Activated naive CD8-positive, alpha-beta T cell treated with anti-CD3 and anti-CD28 coated beads for 36 hours (primary cell): ENCODE measurements at places on chromosomes 3 and 15. TPM values are rescaled to one million over a fixed set of nuclear protein-coding genes. Genes with fewer than 3 reads are reported as not detected.

DNA sequence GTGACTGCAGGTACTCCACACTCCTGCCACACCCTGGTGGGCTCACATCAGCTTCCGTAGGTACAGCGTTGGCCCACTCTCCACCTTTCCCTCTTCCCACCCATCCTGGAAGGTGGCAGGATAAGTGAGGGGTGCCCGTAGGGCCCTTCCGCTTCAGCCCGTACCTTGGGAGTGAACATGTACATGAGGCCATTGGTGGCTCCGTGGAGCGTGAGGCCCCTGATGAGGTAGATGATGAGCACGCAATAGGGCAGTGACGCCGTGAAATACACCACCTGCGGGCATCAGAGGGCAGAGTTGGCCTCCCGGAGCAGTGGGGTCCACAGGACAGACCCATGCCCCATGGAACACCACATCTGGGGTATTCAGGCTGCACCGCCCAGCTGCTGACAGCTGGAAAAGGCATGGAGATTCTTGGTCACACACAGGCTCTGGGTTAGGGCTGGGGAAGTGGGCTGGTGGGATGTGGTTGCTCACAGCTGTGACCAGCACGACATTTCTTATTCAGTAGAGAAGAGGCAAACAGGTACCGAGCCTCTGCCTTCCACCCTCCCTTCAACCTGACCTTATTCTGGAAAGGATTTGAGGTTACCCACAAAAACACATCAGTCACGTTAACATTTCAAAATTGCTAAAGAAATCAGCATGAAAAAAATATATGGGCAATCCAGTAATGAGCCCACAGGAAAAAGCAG lies 23.8 kb downstream of the SLC6A20 start:
- DNase-seq, result peak; percentile 40

The SELENOK gene
- 42.2 TPM for total RNA-seq

- no peak for DNase-seq
These were observed 520.4 kb downstream of the FOXP1 start for GRCh38 chr3:71062952-71063772.

The TMEM158 gene
- 0.12 TPM for total RNA-seq

The GOLGA6L7 gene
- not detected for total RNA-seq

DNA sequence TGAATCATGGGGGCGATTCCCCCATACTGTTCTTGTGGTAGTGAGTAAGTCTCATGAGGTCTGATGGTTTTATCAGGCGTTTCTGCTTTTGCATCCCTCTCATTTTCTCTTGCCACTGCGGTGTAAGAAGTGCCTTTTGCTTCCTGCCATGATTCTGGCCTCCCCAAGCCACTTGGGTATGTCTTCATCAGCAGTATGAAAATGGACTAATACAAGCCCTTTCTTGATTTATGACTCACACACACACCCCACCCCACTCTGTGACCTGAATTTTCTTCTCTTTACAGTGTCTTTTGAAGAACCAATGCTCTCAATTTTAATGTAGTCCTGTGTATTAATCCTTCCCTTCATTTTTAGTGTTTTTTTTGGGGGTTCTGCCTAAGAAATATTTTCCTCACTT lies 244.8 kb downstream of the PLCL2 start:
- no peak for DNase-seq

DNA sequence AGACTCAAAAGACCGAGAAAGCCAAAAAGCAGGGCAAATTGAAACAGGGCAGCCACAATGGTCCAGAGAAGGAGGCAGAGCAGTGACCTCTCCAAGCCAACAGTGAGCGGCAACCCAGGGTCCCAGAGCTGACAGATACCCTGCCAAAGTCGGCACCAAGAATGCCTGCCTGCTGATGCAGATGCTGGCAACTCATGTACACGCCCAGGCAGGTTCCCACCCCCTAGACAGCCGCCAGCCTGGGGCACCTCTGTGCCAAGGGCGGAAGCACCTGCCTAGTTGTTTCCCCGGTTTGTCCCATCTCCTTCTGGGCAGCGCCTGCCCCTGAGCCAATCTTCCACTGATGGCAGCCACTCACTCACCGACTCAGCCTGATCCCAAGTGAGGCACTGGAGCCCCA lies 22.1 kb downstream of the KLHL25 start:
- no peak for DNase-seq

- DNase-seq, result no peak
These were observed 102.6 kb upstream of the KLHL25 start for GRCh38 chr15:85897207-85897894.

DNA sequence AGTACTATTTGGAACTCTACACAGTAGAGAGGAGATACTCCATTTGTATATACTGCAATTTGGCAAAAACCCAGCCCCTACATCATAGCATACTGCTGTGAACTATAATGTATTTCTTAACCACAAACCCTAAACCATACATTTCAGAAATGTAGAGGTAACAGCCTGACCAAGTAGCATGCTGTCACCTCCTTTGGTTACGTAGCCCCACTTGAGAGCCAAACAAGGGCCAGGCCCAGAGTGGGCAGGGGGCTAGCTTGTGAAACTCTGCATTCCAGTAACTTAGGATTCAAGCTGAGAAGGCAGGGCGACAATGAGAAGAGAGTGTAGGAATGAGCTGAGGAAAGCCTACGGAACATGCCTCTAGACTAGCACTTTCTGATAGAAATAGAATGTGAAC lies 135.8 kb downstream of the GREM1 start:
- DNase-seq, result no peak

- DNase-seq, result no peak
These were observed 32.4 kb upstream of the ANPEP start for GRCh38 chr15:89847101-89847500.

- DNase-seq, result no peak
These were observed 31.3 kb upstream of the FGF12 start for GRCh38 chr3:192758654-192759053.

DNA sequence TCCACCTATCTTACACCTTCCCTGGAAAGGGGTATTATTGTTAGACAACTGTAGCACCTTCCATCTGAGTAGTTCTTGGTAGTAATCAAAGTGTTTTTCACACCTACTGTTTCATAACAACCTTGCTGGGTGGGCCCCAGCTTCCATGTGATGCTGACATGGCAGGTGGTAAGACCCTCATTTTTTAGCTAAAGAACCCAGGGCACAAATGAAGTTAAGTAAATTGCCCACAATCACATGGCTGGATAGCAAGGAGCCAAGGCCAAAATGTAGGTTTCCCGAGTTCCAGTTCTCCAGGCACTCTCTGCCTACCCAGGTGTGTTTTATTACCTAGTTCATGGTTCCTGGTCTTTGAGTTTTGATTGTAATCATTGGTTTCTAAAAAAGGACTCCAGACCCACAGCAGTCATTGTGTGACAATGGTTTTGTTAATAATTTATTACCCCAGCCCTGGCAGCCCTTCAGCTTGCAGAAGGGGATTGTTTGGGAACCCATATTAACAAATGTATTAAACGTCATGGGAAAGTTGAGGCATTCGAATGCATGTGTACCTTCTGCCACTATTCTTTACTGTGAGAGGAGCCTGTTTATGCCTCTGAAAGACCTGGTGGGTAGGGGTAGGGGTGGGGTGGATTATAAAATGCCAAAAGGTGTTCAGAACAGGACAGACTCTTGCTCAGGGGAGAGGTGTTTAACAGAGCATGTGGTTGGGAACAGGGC lies 222.2 kb upstream of the BHLHE40 start:
- no peak for DNase-seq

DNA sequence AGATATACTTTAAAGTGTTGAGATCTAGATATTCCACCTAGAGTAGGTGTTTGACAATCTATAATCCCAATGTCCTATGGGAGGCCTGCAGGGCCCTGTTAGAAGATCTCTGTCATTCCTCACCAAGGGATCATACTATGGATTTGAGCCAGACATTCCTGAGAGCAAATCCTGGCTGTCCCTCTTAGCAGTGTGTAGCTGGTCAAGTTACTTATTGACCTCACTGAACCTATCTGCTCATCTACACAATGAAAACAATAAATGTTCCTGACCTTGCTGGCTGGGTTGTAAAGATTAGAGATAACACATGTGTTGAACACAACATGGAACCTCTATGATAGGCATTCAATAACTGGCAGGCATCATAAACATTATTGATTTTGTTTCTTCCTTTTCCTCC lies 265.6 kb upstream of the ATP11B start:
- DNase-seq, result no peak

The USP50 gene
- total RNA-seq, result not detected

The CYP1A1 gene
- total RNA-seq, result 4.7 TPM

The REC114 gene
- total RNA-seq, result not detected

The C3orf49 gene
- total RNA-seq, result not detected

The SEMA3B gene
- total RNA-seq, result 1.2 TPM

The KNL1 gene
- total RNA-seq, result 23.8 TPM

DNA sequence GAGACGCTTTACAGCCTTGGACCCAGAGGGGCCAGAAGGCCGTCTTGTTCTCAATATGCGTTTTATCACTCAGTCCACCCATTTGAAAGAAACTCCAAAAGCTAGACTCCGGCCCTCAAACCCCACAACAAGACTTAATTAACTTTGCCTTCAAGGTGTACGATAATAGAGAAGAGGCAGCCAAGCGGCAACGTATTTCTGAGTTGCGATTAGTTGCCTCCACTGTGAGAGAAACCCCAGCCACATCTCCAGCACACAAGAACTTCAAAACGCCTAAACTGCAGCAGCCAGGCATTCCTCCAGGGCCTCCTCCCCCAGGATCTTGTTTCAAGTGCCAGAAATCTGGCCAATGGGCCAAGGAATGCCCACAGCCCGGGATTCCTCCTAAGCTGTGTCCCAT lies 17.4 kb upstream of the INO80 start:
- no peak for DNase-seq

- DNase-seq, result no peak
These were observed 115.4 kb upstream of the RAD18 start for GRCh38 chr3:9078561-9079240.

DNA sequence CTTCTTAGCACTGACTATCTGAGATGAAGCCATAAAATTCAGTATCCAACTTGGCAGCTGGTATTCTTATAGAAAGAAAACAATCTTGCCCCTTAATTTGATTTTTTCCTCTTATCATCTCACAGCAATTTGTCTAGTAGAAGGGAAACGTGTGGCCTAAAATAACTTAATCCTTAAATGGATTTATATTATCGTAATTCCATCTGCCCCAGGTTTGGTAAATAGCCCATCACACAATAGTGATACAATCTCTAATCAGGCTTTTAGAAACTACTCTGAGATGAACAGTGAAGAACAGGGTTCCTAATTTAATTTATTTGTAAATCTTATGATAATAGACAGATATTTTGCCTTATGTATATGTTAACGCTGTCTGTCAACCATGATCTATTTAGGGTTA lies 24.8 kb downstream of the PEX5L start:
- DNase-seq, result no peak

GRCh38 chr3:127789051-127789450 lies 33.3 kb downstream of the MGLL start:
- no peak for DNase-seq

The THAP10 gene
- total RNA-seq, result 0.22 TPM

GRCh38 chr15:86034904-86035303 lies 44.8 kb upstream of the AGBL1 start:
- no peak for DNase-seq

DNA sequence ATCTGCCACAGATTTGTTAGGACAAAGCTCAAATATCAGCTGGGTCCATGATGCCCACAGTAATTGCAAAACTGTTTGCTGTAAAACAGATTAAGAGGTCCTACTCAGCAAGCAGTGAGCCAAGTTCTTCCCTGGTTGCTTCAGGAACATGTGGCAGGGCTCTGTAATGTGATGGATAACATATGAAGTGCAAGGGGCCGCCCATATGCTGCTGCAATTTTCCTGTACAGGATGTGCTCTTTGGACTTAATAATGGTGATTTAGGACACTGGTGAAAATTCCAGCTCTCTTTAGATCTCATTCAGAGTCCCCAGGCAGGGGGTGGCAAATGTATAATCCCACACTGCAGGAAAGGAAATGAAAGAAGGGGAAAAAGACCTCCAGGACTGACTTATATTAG lies 289.4 kb downstream of the LSAMP start:
- DNase-seq, result no peak

- no peak for DNase-seq
These were observed 10.0 kb upstream of the ARL8B start for GRCh38 chr3:5112043-5112442.

- DNase-seq, result no peak
These were observed 8.7 kb downstream of the GRAMD1C start for GRCh38 chr3:113847247-113847646.

DNA sequence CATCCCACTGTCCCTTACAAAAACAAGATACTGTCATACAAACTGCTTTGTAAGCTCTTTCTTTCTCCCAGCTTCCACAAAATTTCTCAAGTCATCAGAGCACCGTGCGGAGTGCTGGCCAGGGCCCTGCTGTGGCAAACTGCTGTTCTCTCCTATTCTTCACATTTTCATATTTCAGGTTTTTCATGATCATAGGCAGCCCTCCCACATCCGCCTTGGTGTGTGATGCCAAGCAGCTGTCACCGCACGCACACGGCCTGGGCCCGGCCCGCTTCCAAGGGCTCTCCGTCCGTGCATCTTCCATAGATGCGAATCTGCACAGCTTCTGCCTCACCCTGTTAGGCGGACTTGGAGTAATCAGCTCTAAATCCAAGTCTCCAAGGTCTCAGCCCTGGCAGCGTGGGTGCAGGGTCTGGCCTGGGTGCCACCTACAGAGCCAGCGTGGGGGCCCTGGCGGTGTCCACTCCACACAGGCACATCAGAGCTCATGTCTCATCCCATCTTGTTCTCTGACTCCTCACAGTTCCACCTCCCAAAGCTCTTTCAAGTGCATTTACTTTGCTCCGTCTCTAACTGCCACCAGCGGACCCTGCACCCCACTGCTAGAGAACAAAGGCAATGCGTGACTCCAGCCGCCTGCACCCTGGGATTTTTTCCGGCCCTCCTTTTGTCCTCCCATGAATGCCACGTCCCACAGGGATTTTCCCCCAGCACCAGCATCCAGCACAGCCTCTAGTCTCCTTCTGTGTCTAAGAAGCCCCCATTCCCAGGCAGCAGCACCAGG lies 27.2 kb downstream of the CYFIP1 start:
- no peak for DNase-seq

The HRG gene
- total RNA-seq, result not detected

The ALDH1A2 gene
- total RNA-seq, result 0.90 TPM

DNA sequence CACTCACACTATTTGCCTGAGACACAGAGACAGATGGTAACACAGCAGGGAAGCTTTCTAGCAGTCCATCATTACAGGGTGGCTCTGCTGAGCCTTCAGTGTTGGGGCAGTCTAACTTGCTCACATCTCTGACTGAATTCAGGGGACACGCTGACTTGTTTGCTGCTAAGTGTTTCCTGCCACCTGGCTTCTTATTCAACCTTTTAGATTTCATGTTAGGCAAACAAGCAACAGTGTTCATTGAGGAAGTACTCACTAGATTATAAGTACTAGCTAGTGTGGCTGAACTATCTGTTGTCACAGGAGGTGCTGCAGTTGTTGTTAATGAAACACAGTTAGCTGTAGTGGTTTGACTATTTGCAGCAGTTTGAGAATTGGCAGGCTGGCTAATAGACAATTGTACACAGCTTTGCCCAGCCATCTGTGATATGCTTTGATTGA lies 37.3 kb downstream of the USF3 start:
- DNase-seq, result no peak

The LARP6 gene
- 0.12 TPM for total RNA-seq

The TRIM42 gene
- total RNA-seq, result not detected

The WDR82 gene
- total RNA-seq, result 123 TPM

The TMEM266 gene
- 0.12 TPM for total RNA-seq

The CCR5 gene
- 0.21 TPM for total RNA-seq

The PIF1 gene
- total RNA-seq, result 30.4 TPM

The OCA2 gene
- total RNA-seq, result not detected
